ENCODE measurements at places on chromosomes 2 and 18. TPM values are rescaled to one million over a fixed set of nuclear protein-coding genes. Genes with fewer than 3 reads are reported as not detected.
A peak's percentile ranks its signal among the peaks of the same experiment; 100 is the strongest.

- no peaks in the 10 kb centered on the region for H3K4me1 ChIP-seq
- no peaks in the 10 kb centered on the region for H3K27me3 ChIP-seq
- no peak overlapping the region for H3K27ac ChIP-seq
- no peak for DNase-seq
These were observed 455.4 kb upstream of the LRRTM4 start for GRCh38 chr2:77977471-77978063.

- no peaks in the 10 kb centered on the region for H3K36me3 ChIP-seq
- H3K27me3 ChIP-seq: no peaks in the 10 kb centered on the region
- H3K27ac ChIP-seq: no peak overlapping the region
- H3K4me3 ChIP-seq: no peak overlapping the region
- no peak for DNase-seq
These were observed 19.3 kb upstream of the MC2R start for GRCh38 chr18:13934676-13935075.

GRCh38 chr2:215434447-215435279 lies 1.2 kb downstream of the FN1 start:
- no peaks in the 10 kb centered on the region for H3K27me3 ChIP-seq
- peak overlapping the region; percentile 88 for H3K27ac ChIP-seq
- H3K4me3 ChIP-seq: peak overlapping the region; percentile 70
- peaks cover 49% of the 10 kb centered on the region for H3K4me1 ChIP-seq
- DNase-seq: no peak
- H3K36me3 ChIP-seq: no peaks in the 10 kb centered on the region

DNA sequence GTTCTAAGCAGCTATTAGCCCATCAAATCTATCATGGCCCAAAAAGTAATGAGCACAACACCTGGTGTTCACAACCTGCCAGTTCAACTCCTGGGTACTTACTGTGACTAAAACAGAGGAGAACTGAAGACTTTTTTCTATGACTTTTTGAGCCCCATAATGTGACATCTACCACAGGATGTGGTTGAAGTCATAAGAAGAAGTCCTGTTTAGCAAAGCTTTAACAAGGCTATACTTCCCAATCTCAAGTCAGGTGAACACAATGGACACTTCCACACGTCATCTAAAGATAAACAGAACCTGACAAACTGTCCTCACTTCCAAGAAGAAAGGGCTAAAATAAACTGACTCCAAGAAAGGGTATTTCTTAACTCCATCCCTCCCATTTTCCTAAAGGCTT lies 138.8 kb downstream of the ATAD2B start:
- H3K27ac ChIP-seq: no peak overlapping the region
- H3K4me1 ChIP-seq: no peaks in the 10 kb centered on the region
- peaks cover 30% of the 10 kb centered on the region for H3K36me3 ChIP-seq
- no peak for DNase-seq
- H3K4me3 ChIP-seq: no peak overlapping the region

- peak; percentile 60 for DNase-seq
- H3K27ac ChIP-seq: peak overlapping the region; percentile 79
- H3K27me3 ChIP-seq: no peaks in the 10 kb centered on the region
- peak overlapping the region; percentile 25 for H3K4me3 ChIP-seq
These were observed 44.0 kb downstream of the COLEC12 start for GRCh38 chr18:456361-457139.

DNA sequence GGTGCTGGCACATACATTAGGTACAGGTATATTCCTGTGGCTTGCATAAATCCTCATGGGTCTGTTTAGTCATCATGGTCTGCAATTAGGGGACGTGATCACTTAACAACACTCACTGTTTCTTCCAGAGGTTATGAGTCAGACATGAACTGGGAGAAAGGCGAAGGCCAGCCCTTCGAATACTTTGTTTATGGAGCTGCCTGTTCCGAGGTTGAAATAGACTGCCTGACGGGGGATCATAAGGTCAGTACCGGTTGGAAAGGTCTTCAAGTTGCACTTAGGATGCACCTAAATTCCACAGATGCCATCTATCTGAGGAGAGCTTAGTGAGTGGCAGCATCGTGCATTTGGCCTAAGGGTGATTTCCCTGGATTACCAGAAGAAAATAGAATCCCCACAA lies 76.9 kb downstream of the AOX1 start:
- peaks cover 3% of the 10 kb centered on the region for H3K27me3 ChIP-seq
- no peak for DNase-seq
- H3K4me1 ChIP-seq: no peaks in the 10 kb centered on the region
- no peak overlapping the region for H3K27ac ChIP-seq
- H3K36me3 ChIP-seq: no peaks in the 10 kb centered on the region

Gene GALNT3
- 0.13 TPM for total RNA-seq

Gene GDF7
- 1.1 TPM for total RNA-seq

Measured in heart left ventricle (tissue), 16 donors.